Activated naive CD4-positive, alpha-beta T cell treated with anti-CD3 and anti-CD28 coated beads, Interleukin-2, amount 10 ng/mL, durations not matched to agents 5 hours and 36 hours (primary cell): ENCODE measurements at places on chromosomes 5 and 9. TPM values are rescaled to one million over a fixed set of nuclear protein-coding genes. Genes with fewer than 3 reads are reported as not detected.

FBLL1 gene
- total RNA-seq: 0.30 TPM

PLAC8L1 gene
- total RNA-seq: 0.39 TPM

ARL14EPL gene
- total RNA-seq: not detected

PCAT7 gene
- not detected for total RNA-seq

LRSAM1 gene
- total RNA-seq: 13.8 TPM

C5orf47 gene
- total RNA-seq: not detected

PCDHB7 gene
- not detected for total RNA-seq

FOXD4L4 gene
- 0.15 TPM for total RNA-seq

KCNIP1 gene
- not detected for total RNA-seq

IL31RA gene
- total RNA-seq: not detected

OLFML2A gene
- total RNA-seq: not detected

DNAH5 gene
- total RNA-seq: not detected

GRM6 gene
- total RNA-seq: not detected

BTNL3 gene
- total RNA-seq: not detected

HTR4 gene
- not detected for total RNA-seq

PCDHA8 gene
- total RNA-seq: not detected

CBY3 gene
- 0.31 TPM for total RNA-seq

ARHGEF37 gene
- 0.51 TPM for total RNA-seq

MSANTD3 gene
- 12.6 TPM for total RNA-seq

CORO2A gene
- total RNA-seq: 8.0 TPM

HSPA5 gene
- 122 TPM for total RNA-seq

ADAM19 gene
- total RNA-seq: 104 TPM

PTGR1 gene
- 0.39 TPM for total RNA-seq

PCSK5 gene
- total RNA-seq: 4.9 TPM

RANBP17 gene
- not detected for total RNA-seq

NUTM2F gene
- total RNA-seq: not detected

RAB3C gene
- total RNA-seq: not detected
